ENCODE measurements at places on chromosomes 5 and 9. TPM values are rescaled to one million over a fixed set of nuclear protein-coding genes. Genes with fewer than 3 reads are reported as not detected.

STK32A gene
- total RNA-seq, result 0.18 TPM

ALDH7A1 gene
- total RNA-seq, result 20.8 TPM

SPINK6 gene
- total RNA-seq, result not detected

CDH12 gene
- total RNA-seq, result not detected

ASTN2 gene
- 3.3 TPM for total RNA-seq

TMEM174 gene
- total RNA-seq, result not detected

IL3 gene
- not detected for total RNA-seq

ACER2 gene
- total RNA-seq, result 4.1 TPM

ECSCR gene
- 8.5 TPM for total RNA-seq

FOXD4L3 gene
- total RNA-seq, result 1.6 TPM

HTR4 gene
- 46.6 TPM for total RNA-seq

ESM1 gene
- not detected for total RNA-seq

TSTD2 gene
- total RNA-seq, result 32.2 TPM

C1QTNF2 gene
- total RNA-seq, result not detected

PDE8B gene
- total RNA-seq, result 1.4 TPM

Measured in Peyer's patch (tissue), 4 donors.